ENCODE measurements at places on chromosomes 12 and 14.

GRCh38 chr12:27123642-27124041 is 41.3 kb upstream of the C12orf71 start:
- no peak for DNase-seq

DNA sequence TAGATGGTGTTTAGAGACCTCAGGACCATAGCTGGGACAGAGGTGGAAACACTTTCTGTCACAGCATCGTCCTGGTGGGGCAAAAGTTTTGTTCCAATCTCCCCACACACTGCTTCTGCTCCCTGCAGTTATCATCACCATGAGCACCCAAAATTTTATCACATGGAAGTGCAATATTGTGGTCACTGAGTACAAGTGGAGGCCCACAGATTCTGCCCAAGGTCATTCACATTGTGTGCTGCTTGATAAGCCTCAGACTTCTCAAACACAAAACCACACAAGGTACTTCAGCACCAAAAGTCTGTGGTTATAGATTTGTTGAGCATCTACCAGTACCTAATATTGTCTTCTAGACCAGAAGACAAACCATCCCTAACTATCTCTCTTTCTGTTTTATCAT is 554 bp upstream of the KRT77 start:
- no peak for DNase-seq

GRCh38 chr12:10369557-10370415 is 20.1 kb downstream of the KLRK1 start:
- DNase-seq: no peak

- no peak for DNase-seq
These were observed 121.2 kb downstream of the CRACR2A start for GRCh38 chr12:3631759-3632158.

DNA sequence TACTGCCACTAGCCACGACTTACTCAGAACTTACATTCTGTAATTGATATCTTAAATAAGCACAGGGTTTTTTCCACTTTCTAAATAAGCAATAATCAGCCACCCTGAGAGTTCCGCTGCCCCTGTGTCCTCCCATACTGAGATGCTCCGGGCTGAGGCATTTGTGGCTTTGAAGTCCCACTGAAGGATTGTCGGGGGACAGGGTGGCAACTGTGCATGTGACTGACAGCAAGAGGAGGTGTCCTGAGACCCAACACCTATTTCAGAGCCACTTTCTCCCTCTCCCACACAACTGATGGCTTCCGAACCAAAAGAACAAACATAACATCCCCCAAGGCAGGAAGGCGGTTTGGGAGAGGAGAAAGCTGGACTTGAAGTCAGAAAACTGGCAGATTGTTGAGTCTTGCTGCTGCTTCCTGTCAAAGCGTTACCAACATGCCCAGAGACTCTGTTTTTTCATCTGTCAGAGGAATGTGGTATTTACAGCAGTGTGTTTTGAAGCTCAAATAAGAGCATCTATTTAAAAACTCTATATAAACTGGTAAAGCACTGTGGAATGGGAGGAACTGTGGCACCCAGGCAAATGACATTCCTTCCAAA is 157.9 kb upstream of the FKBP4 start:
- no peak for DNase-seq

- DNase-seq: no peak
These were observed 3.3 kb downstream of the FAR2 start for GRCh38 chr12:29152223-29152868.

DNA sequence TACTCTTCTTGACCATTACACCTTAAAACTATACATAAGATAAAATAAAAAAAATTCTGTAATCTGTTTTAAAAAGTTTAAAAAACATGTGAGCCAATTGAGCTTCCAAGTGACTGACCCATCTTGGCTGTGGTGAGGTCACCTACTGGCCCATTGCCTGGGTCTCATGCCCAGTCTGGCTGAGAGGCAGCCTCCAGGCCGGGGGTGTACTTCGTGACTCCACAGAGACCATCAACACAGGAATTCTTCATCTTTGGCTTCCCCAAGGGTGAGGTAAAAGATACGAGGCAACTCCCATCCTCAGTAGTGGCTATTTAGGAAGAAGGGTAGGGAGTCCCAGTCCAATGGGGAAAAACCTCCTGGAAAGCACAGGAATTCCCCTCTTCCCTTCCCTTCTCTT is 113.2 kb downstream of the APAF1 start:
- DNase-seq: no peak

DNA sequence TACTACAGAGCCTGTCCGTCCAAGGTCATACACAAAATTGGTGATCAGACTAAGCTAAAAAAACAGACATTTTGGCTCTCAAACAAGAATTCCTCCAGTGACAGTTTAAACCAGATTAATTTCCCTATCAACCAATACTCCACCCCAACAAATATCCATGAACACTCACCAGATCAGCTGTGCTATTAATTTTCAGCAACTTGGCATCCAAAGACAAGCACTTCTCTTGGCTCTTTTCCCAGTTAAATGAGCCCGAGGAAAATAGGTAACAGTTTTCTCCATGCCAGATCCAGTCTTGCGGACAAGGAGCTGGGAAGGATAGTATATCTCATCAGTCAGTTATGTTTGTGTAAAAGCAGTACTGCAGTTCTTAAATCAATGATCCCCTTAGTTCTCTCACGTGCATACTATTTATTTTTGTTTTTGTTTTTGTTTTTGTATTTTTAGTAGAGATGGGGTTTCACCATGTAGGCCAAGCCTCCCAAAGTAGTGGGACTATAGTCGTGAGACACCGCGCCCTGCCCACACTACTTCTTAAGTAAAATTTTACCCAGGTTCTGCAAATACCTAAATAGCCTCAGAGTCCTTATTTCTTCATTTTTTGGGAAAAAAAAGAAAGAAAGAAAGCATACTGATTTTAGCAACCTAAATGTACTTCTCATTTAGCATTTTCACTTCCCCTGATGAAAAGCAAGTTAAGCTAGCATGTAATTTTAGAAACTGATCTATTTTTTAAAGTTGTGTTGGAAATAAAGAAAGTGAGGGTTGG is 11.1 kb downstream of the OLR1 start:
- DNase-seq: no peak

- DNase-seq: no peak
These were observed 25.1 kb downstream of the TEP1 start for GRCh38 chr14:20388159-20388558.

- no peak for DNase-seq
These were observed 5.9 kb downstream of the HCAR1 start for GRCh38 chr12:122724641-122725243.

- no peak for DNase-seq
These were observed 25.2 kb downstream of the POLE start for GRCh38 chr12:132661972-132662371.

DNA sequence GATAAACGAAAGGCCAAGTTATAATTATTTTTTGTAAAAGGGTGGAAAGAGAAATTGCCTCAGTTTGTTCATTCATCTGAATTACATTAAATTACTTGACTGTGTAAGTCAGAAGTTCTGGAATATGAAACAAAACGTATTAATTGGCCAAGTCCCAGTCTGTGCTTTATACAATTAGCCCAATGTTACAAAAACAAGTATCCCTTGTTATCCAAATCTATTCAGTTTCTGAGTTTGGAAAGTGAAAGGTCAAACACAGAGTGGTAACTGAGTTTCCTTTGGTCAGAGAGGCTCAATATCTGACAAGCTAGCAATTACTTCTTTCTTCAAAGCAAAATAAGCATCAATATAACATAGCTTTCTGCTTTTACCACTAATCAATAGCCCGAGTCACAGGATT is 62.6 kb downstream of the SPPL3 start:
- no peak for DNase-seq

DNA sequence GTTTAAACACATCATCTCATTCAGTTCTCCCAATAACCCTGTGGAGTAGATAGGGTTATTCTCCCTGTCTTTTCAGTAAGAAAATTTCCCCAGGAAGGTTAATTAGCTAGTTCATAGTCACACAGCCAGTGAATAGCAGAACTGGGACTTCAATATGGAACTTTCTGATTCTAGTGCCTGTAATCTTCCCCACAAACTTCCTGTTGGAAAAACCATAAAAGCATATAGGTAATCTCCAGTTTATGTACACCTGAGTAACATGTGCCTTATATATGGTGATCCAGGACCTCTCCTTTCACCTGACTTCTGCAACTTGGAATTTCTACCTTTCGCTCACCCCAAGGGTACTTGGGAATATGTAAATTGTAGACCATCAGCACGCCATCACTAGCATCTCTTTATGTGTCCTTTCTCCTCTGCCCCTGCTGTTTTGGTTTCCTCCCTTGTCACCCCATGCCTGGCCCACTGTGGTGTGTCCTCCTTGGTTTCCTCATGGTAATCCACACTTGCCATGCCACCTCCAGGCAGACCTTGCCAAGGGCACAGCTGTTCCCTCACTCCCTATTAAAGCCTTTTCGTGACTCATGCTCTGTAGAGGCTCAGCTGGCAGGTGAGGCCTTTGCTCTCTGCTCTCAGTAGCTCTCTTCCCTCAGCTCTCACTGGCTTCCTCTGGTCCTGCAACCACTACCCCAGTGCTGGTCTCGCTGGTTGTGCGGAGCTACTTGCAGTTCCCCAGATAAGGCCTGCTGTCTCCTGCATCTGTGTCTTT is 16.7 kb downstream of the TBC1D30 start:
- DNase-seq: no peak

Data from activated naive CD4-positive, alpha-beta T cell (primary cell).